ENCODE measurements at places on chromosomes 11 and 22.

DNA sequence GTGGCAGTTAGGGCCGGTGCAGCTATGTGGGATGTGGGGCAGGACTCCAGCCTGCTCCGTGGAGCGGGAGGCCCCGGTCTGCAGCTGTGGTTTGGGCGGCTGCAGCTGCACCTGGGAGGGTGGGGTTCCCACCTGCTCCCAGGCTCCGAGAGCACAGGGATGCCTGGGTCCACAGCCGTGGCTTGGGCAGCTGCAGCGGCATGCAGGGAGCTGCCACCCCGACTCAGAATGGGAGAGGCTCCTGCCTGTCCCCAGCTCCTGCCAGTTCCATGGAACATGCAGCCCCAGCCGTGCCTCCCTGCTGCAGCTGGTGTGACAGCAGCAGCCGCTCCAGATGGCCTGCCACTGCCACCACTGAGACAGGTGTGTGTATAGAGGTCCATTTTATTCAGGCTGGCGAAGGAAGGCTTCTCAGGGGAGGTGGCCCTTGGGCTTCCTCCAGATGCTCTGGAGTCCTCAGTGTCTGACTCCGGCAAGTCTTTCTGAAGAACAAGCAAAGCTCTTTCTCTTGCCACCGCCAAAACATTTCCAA lies 21.8 kb upstream of the UPK3A start:
- no peak for DNase-seq

GRCh38 chr22:22721681-22722354 lies 77.4 kb downstream of the GGTLC2 start:
- no peak for DNase-seq

- DNase-seq, result no peak
These were observed 32.6 kb upstream of the PRDM11 start for GRCh38 chr11:45113807-45114206.

DNA sequence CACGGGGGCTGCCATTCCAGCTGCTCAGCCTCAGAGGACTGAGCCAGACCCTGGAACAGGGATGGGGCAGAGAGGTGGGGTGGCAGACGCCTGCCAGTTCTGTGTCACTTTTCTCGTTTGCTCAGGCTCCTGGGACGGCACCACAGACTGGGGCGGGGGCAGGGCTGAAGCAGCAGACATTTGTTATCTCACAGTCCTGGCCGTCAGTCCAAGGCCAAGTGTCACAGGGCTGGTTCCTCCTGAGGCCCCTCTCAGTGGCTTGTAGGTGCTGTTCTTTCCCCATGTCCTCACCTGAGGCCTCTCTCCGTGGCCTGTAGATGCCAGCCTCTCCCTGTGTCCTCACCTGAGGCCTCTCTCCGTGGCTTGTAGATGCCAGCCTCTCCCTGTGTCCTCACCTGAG lies 24.7 kb downstream of the TPCN2 start:
- no peak for DNase-seq

DNA sequence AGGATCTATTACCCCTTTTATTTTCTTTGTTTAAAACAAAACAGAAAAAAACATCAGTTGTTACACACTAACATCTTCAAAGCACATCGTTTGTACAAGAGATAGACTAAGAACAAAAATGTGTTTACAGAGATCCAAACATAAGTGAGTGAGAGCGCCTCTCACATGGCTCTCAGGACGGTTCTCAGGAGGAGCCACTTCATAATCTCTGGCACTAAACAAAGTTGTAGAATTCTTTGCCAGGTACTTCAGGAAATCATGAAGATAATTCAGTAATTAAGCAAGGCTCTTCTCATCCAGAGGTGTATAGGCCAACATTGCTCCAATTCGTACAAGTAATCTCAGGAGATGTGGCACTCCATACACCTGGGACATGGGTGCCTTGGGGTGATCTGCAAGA lies 29.8 kb downstream of the PDE3B start:
- DNase-seq, result no peak

DNA sequence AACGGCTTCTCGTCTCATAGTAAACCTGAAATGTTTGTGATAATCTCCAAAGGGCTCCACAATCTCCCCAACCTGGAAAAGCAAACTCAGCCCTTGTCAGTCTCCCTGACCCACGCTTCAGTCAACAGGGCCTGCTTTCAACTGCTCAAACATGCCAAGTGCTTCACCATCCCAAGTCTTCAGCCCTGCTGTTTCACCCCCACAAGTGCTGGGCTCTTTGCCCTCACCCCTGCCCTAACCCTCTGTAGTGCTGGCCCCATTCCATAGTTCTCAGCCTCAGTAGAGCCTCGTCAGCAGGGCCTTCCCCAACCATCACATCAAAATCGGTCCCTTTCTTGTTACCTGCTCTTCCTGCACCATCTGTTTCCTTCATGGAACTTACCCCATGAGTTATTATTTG lies 43.4 kb upstream of the NFRKB start:
- no peak for DNase-seq

- no peak for DNase-seq
These were observed 14.1 kb upstream of the TMEM121B start for GRCh38 chr22:17135153-17135760.

GRCh38 chr11:103016031-103016430 lies 60.5 kb upstream of the MMP13 start:
- DNase-seq, result no peak

DNA sequence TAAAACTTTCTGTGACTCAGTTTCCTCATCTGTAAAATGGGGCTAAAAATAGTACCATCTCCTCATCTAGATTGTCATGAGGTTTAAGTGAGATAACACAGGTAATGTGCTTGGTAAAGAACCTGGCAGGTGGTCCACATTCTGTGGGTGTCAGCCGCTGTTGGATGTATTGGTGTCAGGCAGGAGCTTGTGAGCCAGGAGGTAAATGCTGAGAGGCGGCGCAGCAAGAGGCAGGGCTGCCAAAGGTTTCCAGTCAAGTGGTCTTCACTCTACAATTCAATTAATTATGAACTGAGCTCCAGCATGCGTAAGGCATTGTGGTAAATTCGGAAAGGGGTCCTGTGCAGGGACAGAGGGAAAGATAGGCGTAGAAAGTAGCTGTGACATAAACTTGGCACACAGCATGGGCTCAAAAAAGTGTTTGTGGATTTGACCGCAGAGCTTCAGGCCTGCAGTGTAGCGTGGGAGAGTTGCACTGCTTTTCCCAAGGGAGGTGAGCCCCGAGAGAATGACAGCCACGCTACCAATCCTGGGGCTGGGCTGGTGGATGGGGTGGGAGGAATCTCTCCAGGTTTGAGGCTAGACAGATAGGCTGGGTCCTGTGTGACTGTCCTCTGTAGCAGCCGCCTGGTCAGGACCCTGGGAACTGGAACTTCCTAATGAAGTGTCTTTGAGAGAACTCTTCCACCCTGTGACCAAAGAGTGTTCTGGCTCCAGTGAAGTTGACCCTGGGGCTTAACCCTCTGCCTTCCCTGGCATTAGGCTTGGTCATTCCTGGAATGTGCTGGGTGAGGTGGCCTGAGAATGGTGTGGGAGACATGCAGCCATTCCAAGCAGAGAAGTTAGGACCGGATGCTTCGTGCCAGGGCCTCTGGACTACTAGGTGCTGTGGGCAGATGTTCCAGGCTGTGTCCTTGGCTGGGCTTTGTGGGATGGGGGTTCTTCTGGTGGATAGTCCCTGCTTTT lies 122.4 kb downstream of the FEZ1 start:
- no peak for DNase-seq

- no peak for DNase-seq
These were observed 10.9 kb downstream of the TNNT3 start for GRCh38 chr11:1930462-1930830.

- DNase-seq, result no peak
These were observed 1.7 kb downstream of the TSPAN18 start for GRCh38 chr11:44728491-44728910.

DNA sequence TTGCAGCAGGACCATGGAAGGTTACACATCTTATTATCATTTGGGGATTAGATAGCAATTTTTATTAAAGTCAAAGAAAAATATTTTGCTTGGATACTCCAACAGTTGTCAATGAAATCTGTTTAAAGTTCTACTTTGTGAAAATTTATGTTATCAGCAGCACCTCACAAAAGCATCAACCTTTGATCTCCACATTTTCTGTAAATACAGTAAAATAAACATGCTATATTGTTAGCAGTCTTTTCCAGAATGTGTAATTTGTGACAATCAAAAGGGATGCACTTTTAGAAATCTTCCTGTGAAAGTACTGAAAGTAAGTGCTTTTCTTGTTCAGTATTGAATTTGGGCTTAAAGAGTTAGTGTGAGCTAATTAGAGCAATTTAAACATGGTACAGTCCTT lies 4.1 kb downstream of the SLC22A25 start:
- no peak for DNase-seq

DNA sequence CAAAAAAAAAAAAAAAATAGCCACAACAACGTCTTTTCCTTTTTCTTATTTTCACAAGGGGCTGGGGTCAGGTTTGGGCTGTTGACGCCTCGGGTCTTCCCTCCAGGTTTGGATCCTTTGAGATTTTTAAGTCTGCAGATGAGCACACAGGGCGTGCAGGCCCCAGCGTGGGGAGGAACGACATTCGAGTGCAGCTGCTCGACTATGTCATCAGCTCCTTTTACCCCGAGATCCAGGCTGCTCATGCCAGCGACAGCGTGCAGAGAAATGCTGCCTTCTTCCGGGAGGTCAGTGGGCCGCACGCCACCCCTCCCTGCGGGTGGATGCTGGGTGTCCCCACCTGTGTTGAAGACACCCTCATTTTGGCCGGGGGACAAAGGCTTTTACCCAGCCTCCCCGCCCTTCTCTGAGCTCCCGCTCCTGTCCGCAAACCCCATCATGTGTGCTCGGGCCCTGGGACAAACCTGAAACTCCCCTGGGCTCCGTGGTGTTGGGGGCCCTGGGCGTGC lies 7.7 kb downstream of the SELENOO start:
- no peak for DNase-seq

GRCh38 chr11:41289408-41289807 lies 170.0 kb downstream of the LRRC4C start:
- no peak for DNase-seq

GRCh38 chr22:38080850-38081635 lies 2.9 kb downstream of the SLC16A8 start:
- no peak for DNase-seq

GRCh38 chr11:46471943-46472661 lies 80.5 kb upstream of the CHRM4 start:
- DNase-seq, result no peak

DNA sequence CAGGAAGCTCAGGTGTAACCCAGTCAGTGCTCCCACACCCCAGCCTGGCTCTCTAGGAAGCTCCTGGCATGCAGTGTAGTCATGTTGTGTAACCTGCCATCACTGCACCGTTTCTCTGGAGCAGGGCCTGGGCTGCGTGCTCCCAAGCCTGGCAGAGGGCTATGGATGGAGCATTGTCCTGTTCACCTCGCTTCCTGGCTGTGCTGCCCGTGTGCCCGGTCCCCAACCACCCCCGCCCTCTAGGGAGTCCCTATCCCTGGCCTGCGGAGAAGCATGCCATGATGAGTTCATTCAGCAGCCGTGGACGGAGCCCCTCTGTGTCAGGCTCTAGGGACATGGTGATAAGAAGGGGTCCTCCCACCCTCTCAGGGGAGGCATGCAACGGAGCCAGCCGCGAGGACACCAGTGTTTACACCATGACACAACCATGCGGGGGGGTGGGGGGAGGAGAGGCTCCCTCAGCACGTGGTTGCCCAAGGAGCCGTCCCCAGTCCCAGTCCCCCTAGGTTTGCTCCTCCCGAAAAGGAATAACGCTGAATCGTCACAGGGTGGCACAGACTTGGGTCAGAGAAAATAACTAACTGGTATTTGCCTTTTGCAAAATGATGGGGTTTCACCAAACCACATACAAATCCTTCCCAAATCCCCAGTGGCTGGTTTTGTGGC lies 73.1 kb downstream of the FBLN1 start:
- no peak for DNase-seq

DNA sequence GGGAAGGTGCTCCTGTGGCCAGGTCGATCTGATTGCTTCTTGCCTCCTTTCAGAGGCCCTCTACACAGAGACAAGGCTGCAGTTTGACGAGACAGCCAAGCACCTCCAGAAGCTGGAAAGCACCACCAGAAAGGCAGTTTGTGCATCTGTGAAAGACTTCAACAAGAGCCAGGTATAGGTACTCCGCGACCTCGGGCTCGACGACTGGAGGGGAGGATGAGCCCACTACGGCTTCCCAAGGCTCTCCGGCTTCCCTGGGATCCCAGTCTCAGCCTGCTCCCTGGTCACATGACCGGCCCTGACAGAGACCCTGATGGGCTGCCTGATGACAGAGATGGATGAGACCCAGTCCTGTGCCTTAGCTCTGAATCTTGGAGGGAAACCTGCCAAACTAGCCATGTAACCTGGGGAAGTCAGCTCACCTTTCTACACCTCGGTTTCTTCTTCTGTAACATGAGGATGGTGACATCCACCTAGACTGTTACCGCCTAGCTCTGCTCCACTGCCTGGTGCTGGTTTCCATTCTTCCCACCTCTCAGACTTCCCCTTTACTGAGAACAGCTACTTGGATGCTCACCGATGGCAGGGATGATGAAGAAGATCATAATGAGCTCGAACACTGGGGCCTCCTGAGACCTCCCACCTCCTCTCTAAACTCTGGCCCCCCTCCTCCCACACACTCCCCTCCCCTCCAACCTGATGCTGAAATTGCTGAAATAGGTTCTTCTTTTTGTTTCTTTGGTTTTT lies 8.9 kb downstream of the RIBC2 start:
- no peak for DNase-seq

GRCh38 chr22:17633217-17633997 lies 4.9 kb upstream of the ATP6V1E1 start:
- no peak for DNase-seq

- DNase-seq, result no peak
These were observed 325.3 kb upstream of the LRRC4C start for GRCh38 chr11:41784513-41785335.

- DNase-seq, result no peak
These were observed 343.2 kb downstream of the NTM start for GRCh38 chr11:131713529-131714134.

DNA sequence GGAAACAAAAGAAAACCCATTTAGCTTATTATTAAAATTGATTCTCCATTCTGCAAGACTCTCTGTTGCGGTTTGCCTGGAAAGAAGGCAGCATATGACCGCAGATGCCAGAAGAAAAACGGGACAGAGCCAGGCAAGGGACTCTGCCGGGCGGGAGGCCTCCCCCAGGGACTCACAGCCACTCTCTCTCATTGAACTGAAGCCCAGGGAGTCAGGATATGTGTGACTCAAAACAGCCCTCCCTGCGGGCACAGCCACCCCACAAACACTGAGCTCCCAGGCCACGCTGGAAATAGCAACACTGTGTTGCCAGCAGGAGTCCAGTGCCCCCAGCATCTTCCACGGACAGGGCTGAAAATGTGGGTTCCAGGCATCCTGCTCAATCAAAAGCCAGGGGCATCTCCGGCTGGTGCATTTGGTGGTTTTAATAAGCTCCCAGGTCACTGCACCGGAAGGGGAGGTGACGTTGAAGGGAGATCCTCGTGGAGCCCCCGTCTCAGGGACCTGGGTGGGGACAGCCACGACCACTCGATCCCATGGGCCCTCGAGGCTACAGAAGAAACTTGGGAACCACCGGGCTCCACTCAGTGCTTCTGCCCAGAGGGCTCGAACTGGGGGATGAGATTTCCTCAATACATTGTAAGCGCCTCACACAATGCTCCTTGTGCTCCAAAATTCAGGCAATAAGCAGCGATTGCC lies 624.5 kb downstream of the TBC1D22A start:
- DNase-seq, result no peak

GRCh38 chr11:72030472-72031045 lies 31.9 kb downstream of the IL18BP start:
- no peak for DNase-seq

- no peak for DNase-seq
These were observed 1.6 kb downstream of the PDXP start for GRCh38 chr22:37659897-37660708.

Measured in NCI-H2107 (cell line).